ENCODE measurements at places on chromosomes 3 and 15. TPM values are rescaled to one million over a fixed set of nuclear protein-coding genes. Genes with fewer than 3 reads are reported as not detected.

IGDCC3 gene
- total RNA-seq: not detected

TNFSF10 gene
- 33.6 TPM for total RNA-seq

PLA2G4D gene
- total RNA-seq: not detected

GHSR gene
- not detected for total RNA-seq

NME9 gene
- total RNA-seq: 6.8 TPM

ALS2CL gene
- total RNA-seq: 0.69 TPM

P2RY12 gene
- not detected for total RNA-seq

ZNF385D gene
- total RNA-seq: not detected

MEIS2 gene
- total RNA-seq: not detected

CHST2 gene
- total RNA-seq: 8.0 TPM

DNA sequence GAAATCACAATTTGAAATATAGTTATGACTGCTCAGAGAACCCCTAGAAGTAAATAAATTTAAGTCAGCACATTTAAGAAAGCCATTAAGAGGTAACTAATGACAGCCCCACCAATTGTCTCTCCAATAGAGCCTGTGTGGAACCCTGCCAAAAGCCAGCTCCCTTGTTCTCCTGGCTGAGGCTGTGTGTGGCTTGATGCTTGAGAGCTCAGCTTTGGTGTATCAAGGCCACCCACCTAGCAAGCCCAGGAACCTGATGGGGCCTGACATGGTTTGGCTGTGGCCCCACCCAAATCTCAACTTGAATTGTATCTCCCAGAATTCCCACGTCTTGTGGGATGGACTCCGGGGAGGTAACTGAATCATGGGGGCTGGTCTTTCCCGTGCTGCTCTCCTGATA lies 106.9 kb downstream of the LRRN1 start:
- ATAC-seq: no peak

DNA sequence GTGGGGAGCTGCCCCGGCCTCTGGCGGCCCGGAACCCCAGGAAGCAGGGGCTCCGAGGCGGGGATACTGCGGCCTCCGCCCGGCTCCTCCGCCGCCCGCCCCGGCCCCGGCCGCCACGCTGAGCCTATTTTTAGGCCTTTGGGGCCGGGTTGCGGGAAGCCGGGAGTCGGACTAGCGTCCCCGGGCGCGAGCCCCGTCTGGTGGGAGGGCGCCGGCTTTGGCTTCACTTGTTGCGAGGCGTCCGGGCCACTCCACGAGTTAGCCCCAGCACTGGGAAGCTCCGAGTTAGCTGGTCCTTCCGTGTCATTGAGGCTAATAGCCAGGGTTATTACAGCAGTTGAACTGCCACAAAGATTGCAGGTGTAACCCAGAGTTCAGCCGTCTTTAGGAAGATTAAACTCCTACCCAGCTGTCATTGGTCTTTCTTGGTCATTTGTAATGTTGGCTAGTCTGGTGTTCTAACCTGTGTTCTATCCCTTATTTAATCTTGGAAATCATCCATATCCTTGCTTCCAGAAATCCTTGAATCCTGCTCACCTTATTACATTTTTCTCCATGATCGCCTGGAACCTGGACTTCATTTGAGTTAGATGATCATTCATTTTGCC lies 791 bp downstream of the GYG1 start:
- ATAC-seq: peak; percentile 10

DNA sequence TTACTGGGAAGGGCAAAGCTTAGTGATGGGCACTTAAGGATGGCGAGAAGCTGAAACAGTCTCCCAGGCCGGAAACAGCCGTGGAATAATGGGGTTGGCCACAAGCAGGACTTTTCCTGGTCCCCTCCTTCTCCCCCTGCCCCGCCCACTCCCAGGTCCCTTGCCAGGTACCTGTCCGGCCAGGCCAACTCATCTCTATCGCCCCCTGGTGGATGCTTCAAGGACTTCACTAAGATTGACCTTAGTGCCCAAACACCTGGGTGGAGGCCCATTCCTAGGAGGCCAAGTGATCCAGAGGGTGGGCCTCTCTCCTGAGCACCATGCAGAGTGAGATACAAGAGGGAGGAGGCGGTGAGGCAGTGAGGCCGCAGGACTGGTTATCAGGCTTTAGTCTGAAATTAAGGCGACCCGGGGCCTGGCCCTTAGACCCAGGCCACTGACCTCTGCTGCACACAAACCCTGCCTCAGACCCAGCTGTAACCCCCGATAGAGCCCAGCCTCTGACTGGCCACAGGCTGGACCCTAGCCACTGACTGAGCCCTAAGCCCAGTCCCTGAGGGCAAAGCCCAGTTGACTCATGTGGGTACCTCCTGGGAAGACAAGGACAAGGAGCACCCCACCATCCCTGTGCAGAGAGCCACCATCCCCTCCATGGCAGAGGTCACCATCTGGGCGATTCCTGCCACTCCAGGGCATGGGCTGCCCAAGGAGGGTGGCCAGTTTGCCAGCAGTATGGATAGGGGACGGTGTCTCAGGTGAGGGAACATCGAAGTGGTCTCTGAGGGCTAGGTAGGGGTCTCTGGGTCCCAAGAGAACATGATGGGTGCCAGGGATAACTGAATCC lies 37.6 kb downstream of the VIPR1 start:
- ATAC-seq: peak; percentile 72

DNA sequence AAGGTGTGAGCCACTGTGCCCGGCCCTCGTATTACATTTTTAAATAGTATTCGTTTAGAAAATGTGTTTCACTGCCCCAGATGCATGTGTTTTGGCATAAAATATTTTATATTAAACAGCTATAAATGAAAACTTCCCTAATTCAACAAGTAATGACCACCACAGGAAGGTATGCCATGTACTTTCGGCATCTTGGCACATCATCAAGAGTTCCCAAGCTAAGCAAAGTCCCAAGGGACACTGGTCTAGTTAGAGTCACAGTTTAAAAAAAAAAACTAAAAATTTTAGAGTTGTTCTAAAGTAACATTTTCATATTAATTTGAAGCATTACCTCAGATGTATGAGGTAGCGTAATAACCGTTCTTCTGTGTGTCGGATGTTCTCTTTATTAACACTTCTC lies 15.6 kb upstream of the ARPP19 start:
- no peak for ATAC-seq

DNA sequence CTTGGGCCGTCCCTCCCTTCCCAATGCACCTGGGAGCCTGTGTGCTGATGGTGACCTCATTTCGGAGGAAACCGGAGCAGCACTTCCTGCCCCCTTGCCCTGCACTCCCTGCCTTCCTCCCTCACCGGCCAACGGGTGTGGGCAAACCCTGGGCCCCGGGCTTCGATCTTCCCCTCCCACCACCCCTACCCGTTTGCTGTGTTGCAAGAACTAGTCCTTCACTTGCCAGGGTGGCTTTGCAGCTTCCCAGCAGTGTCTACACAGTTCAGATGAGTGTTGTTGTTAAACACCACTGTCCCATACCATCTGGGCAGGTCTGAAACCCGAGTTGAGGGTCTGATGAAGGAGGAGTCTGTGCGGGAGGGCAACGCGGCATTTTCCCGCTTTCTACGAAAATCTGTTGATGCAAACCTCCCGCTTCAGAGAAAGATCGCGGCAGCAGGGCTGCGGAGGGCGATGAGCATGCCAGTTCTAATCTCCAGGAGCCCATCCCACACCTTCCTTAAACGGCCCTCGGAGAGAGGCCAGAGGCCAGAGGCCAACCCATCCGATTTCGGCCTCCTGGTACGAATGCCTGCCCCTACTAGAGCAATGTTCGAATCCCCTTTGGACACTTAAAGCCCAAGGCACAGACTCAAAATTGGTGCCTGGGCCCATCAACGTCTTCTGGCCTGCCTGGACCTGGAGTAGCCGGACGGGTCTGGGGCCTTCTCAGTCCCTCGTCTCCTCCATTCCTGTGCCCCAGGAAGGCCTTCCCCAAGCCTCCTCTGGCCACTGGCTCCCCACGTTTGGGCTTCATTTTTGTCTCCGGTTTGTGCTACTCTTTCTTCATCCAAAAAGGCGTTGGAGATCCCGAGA lies 35.7 kb upstream of the POLG start:
- no peak for ATAC-seq

- ATAC-seq: no peak
These were observed 15.3 kb upstream of the ROPN1 start for GRCh38 chr3:124007186-124007585.

DNA sequence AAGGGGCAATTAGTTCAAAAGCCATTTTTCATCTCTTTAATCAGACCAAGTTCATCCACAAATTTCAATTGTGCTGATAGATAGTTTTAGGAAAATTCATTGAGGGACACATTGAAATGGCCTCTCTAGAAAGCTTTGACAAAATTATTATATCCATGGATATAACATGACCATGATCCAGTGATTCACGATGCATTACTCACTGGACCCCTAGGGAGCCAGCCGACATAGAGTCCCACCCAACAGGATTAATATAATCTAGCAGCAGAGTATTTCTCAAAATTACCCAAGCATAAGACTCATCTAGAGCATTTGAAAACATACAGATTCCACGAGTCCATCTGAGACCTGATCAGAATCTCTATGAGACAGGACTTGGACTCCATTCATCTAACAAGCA lies 100.3 kb downstream of the FRMD5 start:
- no peak for ATAC-seq

DNA sequence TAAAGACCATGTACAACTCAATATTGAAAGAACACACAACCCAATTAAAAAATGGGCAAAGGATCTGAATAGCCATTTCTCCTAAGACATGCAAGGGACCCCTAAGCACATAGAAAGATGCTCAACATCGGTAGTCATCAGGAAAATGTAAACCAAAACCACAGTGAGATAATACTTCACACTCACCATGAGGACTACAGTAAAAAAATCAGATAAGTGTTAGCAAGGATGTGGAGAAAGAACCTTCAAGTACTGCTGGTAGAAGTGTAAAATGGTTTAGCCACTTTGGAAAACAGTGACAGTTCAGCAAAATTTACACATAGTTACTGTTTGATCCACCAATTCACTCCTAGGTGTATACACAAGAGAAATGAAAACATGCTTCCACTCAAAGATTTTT lies 30.1 kb upstream of the XIRP1 start:
- no peak for ATAC-seq

GRCh38 chr3:132995971-132996370 lies 42.2 kb upstream of the TMEM108 start:
- no peak for ATAC-seq

- ATAC-seq: no peak
These were observed 808 bp downstream of the GK5 start for GRCh38 chr3:142224482-142225072.

GRCh38 chr3:140682586-140682985 lies 4.7 kb downstream of the TRIM42 start:
- ATAC-seq: no peak

DNA sequence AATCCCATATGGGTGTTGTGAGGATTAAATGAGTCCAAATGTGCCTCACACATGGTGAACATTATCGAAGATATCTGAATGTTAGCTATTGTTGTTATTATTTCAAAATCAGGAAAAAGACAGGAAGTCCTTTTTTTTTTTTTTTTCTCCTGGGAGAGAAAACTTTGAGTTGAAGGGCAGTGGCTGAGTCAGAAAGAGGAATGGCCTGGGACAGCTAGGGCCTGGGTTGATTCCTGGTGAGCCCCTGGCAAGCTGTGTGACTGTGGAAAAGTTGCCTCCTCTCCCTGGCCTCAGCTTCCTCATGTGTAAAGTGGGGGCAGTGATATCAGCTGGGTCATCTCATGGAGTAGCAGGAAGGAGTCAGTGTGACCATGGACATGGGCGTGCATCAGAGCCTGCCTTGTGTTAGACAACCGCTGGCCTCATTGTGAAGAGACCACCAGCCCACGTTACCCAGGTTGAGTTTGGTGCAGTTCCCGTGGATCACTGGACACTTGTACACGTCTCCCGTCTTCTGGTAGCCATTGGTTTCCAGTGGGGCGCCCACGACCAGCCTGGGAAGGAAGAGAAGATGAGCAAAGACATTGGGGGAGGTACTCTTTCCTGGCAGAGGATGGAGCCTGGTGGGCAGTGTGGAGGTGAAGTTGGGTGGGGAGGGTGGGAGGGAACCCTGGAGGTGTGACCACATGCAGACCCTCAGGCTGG lies 63.1 kb downstream of the ITGA11 start:
- ATAC-seq: no peak
